ENCODE measurements at places on chromosomes 3 and 15. TPM values are rescaled to one million over a fixed set of nuclear protein-coding genes. Genes with fewer than 3 reads are reported as not detected.

GRCh38 chr3:148372206-148372875 lies 325.4 kb upstream of the AGTR1 start:
- DNase-seq = no peak

DNA sequence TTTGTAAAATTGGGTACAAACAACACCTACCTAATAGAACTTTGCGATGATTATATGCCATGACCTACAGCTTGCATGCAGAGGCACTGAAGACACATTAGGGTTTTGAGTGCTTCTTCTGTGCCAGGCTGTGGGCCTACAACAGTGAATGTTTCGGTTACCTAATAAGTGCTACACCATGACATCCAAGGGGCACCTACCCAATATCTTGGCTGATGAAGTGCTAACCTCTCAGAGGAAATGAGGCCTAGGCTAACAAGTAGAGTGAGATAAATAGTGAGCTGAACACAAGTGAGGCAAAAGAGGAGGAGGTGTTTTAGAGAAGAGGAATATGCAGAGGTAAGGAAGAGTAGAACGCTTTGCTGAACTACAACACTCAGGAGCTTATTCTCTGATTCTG lies 12.2 kb upstream of the RASGRP1 start:
- DNase-seq = no peak

DNA sequence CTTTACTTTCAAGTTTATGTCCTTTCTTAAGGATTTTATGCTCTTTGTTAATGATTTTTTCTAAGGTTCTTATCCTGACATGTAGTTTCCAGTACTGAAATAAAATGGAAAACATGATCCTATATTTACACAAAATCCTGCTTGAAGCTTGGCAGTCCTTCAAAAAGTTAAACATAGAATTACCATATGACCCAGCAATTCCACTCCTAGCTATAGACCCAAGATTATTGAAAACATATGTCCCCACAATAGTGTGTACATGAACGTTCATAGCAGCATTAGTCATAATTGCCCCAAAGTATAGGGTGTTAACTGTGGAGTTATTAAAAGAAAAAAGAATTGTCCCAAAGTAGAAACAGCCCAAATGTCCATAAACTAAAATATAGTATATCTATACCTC lies 33.2 kb downstream of the ITGB5 start:
- no peak for DNase-seq

- no peak for DNase-seq
Observed at GRCh38 chr3:129783470-129783869, 110.0 kb downstream of the TMCC1 start.

The LRRC15 gene
- not detected for total RNA-seq

The ABHD17C gene
- total RNA-seq = 5.3 TPM
